ENCODE measurements at places on chromosomes 16 and 17. TPM values are rescaled to one million over a fixed set of nuclear protein-coding genes. Genes with fewer than 3 reads are reported as not detected.

KRTAP3-2 gene
- not detected for total RNA-seq

RTN4RL1 gene
- 0.36 TPM for total RNA-seq

CX3CL1 gene
- total RNA-seq: 1.0 TPM

NPIPB8 gene
- total RNA-seq: under 0.01 TPM

DNASE1L2 gene
- total RNA-seq: 0.15 TPM

CCL23 gene
- total RNA-seq: not detected

CHD9NB gene
- total RNA-seq: 0.77 TPM

RNF227 gene
- 1.5 TPM for total RNA-seq

CBX2 gene
- 8.5 TPM for total RNA-seq

SP6 gene
- total RNA-seq: under 0.01 TPM

PRSS27 gene
- 1.4 TPM for total RNA-seq
